Activated effector memory CD4-positive, alpha-beta T cell treated with Interleukin-2 at 50 U/mL for 16 hours (primary cell): ENCODE measurements at places on chromosomes 11 and 22.

DNA sequence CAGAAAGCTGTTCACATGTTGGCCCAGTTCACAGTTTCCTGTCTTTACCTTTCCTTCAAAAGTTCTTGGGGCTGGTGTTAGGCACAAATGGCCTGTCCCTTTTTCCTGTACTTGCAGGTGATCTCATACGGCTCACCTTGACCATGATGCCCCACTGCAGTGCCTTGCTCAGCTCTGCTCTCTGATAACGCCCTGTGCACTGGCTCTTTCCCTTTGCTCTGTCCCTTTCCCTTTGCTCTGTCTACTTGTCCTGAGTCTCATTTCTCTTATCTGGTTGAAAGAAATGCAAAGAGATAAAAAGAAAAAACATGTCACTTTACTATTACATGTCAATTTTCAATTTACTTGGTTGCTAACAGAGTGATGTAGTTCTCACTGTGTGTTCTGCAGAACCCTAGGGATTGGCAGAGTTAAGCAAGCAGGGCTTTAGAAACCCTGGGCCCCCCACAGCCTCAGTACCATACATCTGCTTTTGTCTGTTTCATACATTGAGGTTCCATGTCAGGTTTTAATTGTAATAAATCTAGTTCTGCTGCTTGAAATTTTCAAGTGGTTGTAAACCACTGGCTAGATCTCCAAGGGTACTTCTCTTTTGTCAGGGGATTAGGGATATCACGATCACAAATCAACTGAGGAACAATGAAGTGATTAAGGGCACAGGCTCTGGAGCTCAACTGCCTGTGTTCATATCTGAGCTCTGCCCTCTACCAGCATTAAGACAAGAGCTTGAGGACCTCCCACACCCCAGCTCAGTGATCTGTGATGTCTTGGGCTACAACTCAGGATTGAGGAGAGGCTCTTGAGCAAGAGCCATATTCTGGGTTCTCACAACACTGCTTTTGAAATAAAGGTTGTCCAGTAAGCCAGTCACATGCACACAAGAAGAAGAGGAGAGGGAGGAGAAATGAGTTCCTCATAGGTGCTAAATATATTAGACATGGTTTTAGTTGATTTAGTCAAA is 16.3 kb upstream of the SORL1 start:
- no peak for DNase-seq

DNA sequence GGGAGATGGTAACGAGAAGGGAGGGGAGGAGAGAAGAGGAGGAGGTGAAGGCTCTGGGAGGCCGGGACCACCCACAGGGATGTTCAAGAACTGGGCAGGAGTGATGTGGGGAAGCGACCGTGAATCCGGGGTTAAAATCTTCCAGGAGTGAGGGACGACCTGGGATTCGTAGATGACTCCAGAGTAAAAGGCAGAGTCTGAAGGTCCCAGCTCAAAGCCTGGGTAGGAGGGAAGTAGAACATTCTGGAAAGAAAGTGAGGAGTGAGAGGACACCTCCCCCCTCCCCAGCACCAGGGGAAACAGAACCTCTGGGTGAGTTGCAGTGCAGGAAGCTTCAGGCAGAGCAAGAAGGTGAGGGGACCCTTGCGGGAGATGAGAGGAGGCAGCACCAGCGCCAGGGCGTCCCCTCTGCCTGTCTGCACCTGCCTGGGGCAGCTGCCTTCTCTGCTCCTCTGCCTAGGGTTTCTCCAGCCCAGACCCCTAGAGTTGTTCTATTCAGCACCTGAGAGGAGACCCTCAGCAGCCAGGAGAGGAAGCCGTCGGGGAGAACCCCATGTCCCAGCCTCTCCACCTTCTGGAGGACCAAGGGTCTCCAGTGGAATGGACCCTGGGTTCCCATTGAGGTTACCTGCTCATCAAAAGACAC is 49.7 kb downstream of the LINC01488 start:
- no peak for DNase-seq

- DNase-seq = no peak
Measured at GRCh38 chr11:111645657-111646316, 43.5 kb downstream of the SIK2 start.

- no peak for DNase-seq
Measured at GRCh38 chr11:120011836-120012235, 126.1 kb downstream of the TRIM29 start.

GRCh38 chr11:67303835-67304411 is 593 bp downstream of the SSH3 start:
- DNase-seq = no peak

DNA sequence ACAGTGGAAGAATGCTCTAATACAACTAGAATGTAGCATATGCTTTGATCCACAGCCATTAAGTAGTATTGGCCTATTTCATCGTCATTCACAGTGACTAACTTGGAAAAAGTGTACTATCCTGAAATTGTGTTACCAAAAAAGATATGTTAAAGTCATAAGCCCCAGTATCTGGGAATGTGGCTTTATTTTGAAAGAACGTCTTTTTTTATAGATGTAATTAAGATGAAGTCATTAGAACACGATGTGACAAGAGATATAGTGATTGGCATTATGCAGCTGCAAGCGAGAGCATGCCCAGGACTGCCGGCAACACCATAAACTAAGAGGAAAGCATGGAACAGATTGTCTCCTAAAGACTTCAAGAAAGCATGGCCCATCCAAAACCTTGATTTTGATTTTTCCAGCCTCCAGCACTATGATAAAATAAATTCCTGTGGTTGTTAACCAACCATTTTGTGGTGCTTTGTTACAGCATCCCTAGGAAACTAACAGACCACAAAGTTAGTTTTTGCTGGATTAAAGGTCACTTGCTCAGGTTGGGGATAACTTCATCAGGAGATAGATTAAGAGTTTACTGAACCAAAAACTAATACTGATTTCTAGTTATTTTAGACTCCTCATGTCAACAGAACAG is 870.6 kb upstream of the LRRC4C start:
- no peak for DNase-seq

GRCh38 chr11:91187314-91187713 is 964.5 kb upstream of the CHORDC1 start:
- DNase-seq = no peak
